ENCODE measurements at places on chromosomes 6 and 20. TPM values are rescaled to one million over a fixed set of nuclear protein-coding genes. Genes with fewer than 3 reads are reported as not detected.

Gene TPX2
- 0.95 TPM for total RNA-seq

Gene UNC5CL
- total RNA-seq, result 37.6 TPM

GRCh38 chr6:13859871-13860555, 45.7 kb upstream of the MCUR1 start:
- DNase-seq, result peak; percentile 24

DNA sequence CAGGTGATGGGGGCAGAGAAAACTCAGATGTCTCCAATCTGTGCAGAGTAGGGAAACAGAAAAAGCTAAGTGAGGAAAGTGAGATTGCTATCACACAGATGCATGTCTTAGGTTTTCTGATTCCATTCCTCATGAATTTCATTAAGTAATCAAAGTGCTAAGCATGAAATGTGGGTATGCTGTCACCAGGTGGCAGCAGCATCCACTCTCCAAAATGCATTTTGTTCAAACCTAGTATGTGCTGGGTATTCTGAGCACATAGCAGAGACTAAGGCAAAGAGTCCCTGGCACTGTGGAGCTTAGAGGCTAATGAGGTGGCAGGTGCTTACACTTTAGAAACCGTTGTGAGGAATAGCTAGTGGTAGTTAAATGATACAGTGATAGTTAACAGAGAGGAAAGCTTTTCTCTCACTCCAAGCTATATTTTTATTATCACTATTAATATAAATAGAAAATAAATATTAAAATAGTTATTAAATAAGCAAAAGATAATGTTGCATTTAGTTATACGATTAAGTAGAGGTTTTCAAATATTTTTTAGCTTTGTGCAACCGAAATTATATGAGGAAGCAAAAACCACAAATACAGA, 179.5 kb downstream of the CDH26 start:
- DNase-seq, result no peak

- no peak for DNase-seq
These were observed 63.9 kb downstream of the CD164 start for GRCh38 chr6:109318328-109318876.

DNA sequence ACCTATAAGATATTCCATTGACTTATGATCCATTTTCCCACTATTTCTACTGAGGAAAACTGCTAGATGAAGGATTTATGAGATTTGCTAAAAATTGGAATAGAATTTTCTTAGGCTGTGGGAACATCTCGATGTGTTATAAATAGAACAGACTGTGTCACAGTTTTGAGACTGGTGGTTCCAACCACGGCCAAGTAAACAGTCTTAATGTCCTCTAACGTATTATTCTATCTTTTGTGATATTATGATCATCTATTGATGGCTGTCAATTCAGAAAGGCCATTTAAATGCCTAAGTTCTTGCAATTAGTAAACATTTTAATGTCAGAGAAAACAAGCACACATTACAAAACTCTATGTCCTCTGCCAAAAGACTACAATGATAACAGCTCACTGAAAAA, 71.5 kb upstream of the PLN start:
- no peak for DNase-seq

GRCh38 chr20:22723659-22724058, 139.3 kb upstream of the FOXA2 start:
- DNase-seq, result no peak

DNA sequence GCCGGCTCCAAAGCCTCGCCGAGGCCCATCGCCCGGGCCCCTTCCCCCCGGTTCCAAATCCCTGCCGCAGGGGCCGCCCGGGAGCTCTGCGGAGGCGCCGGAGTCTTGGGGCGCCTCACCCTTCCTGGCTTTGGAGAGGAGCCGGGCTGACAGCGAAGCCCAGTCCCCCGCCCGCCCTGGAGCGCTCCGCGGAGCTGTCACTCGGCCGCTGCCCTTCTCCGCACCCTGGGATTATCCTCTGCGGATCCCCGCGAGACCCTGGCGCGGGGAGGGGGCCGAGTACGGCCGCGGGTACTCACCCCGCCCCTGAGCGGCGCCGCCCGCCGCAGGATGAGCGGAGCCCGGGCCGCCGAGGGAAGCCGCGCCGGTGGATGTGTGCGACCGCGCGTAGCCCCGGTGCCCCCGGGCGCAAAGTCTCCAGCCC, 343 bp downstream of the SNAP91 start:
- DNase-seq, result no peak

DNA sequence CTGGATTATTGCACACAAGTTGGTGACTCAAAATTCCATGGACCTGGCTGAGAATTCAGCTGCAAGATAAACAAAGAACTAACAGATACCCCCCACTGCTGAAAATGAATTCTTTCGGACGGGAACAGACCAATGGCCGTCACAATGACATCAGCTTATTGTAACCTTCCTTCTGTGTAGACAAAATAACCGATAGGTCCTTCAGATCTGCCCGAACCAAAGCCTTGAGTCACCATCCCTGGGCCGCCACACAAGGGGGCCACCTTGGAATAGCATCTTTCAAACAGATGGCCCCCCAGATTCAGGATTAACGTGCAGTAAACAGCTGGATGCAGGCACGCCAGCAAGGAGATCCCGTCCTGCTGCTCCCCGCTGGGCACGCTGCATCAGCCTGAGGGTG, 214.0 kb upstream of the EXOC2 start:
- no peak for DNase-seq

All from pancreas (tissue), 10 donors.